Cardiac septum (tissue), 1 donor: ENCODE measurements at places on chromosomes 2 and 18. TPM values are rescaled to one million over a fixed set of nuclear protein-coding genes. Genes with fewer than 3 reads are reported as not detected.

DNA sequence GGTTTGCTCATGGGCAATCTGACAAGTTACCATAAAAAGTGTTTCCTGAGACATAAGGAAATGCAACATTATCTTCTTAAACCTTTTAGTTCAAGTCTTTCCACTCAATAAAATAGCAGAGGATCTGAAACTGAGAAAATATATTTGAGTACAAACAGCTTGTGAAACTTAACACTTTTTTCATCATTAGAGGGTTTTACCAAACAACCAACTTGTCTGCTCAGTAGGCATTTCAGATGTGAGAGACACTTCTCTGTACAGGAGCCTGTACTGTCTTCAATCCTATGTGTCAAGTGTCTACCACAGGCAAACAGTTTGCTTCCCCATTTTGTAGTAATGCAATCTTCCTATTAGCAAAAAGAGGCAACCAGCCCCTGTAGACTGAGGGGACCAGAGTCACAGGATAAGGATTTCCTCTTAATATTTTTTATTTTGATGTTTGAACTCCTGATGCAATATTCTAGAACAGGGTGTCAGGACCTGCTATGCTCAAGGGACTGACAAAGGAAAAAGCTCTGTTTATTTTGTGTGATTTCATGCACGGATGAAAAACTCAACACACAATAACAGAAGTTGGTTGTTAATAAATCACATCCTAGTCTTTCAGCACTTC lies 159.1 kb upstream of the LHCGR start:
- no peak for DNase-seq

MARCHF4 gene
- not detected for total RNA-seq

PLEKHH2 gene
- 5.2 TPM for total RNA-seq

- peak; percentile 54 for DNase-seq
These were observed 75.4 kb downstream of the SH3RF3 start for GRCh38 chr2:109204412-109204811.

DNA sequence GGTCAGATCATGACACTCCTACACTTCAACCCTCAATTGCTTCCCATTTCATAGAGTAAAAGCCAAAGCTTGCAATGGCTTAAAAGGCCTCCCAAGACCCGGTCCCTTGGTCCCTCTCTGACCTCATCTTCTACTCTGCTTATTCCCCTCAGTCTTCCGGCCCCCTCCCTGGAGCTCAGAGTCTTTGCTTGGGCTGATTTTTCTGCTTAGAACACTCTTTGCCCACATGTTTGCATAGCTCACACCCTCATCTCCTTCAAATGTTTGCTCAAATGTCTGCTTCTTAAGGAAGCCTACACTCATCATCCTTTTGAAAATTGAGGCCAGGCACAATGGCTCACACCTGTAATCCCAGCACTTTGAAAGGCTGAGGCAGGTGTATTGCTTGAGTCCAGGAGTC lies 65.6 kb upstream of the CAPN13 start:
- DNase-seq = no peak

NT5DC4 gene
- total RNA-seq = not detected

DNA sequence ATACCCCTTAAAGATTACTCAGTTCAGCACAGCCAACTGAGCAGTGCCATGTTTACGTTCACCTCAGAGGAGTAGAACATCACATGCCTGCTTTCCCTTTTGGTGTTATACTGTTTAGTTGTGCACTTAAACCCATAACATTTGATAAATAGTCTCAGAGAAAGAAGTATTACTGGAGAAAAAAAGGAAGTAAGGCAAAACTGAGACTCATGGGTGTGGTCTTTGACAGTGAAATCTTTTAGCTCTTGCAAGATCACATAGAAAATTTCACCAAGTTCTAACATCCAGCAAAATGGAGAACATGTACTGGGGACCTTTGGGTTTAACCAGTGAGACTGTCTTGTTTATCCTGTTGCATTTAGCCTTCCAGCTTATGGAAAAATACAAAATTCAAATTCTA lies 5.6 kb downstream of the TANK start:
- DNase-seq = no peak

DNA sequence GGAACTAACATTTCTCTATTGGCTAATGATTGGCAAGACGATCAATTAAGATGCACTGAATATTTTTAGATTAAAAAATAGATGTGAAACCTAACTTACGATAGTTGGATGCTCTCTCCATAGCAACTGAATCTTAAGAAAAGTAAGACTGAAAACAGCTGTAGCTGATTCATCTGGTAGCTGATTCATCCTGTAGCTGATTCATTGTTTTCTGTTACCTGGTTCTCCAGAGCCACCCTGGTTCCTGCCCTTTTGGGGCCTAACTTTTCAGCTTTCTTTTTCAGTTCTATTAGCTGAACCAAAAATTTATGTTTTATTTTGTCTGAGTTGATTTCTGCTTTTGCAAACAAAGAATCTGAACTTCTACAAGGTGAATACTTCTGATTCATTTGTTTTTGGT lies 22.7 kb upstream of the SPR start:
- DNase-seq = no peak
